Activated CD4-positive, alpha-beta T cell treated with anti-CD3 and anti-CD28 coated beads, Interleukin-2, amount 50 U/mL, for 48 hours (primary cell): ENCODE measurements at places on chromosomes 2 and 18.

- no peak for DNase-seq
These were observed 151.5 kb downstream of the MSH2 start for GRCh38 chr2:47554311-47554905.

DNA sequence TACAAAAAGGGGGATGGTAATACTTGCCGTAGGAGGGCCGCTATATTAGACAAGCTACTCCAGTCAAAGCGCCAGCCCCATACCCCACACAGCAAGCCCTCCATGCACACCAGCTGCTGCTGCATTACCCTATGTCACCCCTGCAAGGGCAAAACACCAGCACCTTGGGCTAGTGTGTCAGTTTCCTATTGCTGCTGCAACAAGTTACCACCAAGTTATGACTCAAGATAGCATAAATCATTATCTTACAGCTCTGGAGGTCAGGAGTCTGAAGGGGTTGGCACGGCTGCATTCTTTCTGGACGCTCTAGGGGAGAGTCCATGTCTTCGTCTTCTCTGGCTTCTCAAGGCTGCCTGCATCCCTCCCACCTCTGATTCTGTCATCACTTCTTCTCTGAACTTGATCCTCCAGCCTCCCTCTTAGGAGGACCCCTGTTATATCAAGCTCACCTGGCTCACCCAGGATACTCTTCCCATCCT, 88.6 kb upstream of the ACAA2 start:
- no peak for DNase-seq

- no peak for DNase-seq
These were observed 243.3 kb upstream of the KCNJ3 start for GRCh38 chr2:154455166-154455565.

DNA sequence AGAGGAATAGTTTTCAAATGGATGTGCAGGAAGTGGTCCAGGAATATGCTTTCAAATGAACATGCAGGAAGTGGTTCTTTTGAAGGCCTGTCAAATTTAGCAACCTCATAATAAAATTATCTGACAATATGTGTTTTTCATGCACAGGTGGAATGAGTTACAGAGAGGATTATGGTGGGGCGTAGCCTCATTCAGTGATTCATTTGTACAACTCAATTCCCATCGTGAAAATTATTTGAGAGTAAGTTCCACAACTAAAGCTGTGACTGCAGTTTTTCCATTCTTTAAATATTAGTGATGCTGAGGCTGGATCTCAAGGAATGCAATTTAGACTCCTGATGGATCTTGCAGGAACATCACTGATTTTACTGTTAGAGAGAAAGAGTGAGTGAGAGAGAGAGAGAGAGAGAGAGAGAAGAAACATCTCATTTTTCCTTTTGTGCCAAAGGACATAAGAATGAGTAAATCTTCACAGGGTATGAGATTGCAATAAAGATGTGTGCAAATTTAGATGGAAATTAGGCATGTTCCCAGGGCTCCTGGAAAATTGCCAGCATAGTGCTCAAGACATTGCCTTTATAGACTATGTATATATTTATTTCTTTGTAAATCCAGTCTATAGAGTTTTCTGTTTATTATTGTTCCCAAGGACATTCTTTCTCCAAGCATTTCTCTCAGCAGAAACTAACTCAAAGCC, 394.9 kb upstream of the ZEB2 start:
- no peak for DNase-seq

- DNase-seq = no peak
These were observed 75.7 kb downstream of the DOCK10 start for GRCh38 chr2:224966613-224967012.

- DNase-seq = no peak
These were observed 128.1 kb downstream of the BIRC6 start for GRCh38 chr2:32484937-32485336.

- DNase-seq = no peak
These were observed 92.6 kb downstream of the VAPA start for GRCh38 chr18:10006311-10006893.

- no peak for DNase-seq
These were observed 290.8 kb downstream of the DYSF start for GRCh38 chr2:71743995-71744675.

- DNase-seq = peak; percentile 77
These were observed 34.4 kb downstream of the ITGA6 start for GRCh38 chr2:172461591-172462372.

DNA sequence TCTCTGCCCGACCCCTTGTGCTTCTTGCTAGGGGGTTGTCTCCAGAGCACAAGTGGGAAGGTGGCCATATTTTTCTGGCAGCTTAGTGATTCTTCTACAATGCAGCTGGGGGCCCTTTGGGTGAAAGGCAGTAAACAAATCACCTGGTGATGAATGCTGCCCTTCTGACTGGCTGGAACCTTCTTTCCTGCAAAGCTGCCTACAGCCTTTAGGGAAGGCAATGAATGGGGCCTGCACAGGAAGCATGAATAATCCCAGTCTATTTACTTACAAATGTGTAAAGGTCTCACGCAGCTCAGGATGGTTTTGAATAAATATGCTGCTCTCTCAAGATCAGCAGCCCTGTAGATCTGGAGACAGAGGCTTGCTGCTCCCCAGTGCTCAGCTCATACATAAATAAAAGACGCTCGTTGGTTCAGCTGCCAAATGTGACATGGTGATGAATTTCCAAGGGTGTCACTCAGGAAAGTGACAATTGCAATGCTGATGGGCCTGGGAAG, 289.2 kb downstream of the TDRD15 start:
- DNase-seq = no peak

GRCh38 chr2:236904389-236905263, 181.1 kb upstream of the COPS8 start:
- no peak for DNase-seq

DNA sequence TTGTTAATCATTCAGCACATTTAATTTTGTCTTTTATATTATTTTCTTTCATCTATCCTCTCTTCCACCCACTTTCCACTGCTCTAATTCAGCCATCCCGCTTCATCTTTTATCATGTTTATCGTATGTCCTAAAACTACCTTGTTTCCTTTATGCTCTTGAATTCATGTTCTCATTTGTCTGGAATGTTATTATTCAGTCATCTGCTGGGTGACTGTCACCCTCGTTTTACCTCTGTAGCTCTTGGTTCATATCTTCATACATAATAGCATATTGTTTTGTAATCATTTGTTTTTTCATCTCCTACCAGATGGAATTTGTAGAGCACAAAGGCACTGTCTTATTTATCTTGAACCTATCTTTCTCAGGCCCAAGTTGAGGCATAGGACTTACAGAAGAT, 37.0 kb downstream of the SMCHD1 start:
- no peak for DNase-seq

- no peak for DNase-seq
These were observed 75.6 kb upstream of the CERS6 start for GRCh38 chr2:168380500-168380899.

DNA sequence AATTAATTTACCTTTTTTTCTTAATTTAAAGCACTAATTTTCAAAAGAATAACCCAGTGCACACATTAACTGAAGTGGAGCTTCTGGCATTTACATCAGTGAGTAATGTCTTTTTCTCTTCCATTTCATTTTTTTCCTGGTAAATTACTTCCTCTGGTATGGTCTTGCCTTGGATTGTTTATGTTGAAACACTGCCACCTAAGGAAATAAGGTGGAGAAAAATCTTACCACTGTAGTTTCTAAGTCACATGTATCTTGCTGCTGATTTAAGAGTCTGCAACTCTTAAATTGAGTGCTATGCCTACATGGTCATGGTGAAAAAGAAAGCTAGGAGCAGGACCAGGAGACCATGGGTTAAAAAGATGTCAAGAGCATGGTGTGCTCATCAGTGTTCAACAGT, 51.0 kb downstream of the TTC27 start:
- no peak for DNase-seq
